ENCODE measurements at places on chromosomes 1 and 21.

DNA sequence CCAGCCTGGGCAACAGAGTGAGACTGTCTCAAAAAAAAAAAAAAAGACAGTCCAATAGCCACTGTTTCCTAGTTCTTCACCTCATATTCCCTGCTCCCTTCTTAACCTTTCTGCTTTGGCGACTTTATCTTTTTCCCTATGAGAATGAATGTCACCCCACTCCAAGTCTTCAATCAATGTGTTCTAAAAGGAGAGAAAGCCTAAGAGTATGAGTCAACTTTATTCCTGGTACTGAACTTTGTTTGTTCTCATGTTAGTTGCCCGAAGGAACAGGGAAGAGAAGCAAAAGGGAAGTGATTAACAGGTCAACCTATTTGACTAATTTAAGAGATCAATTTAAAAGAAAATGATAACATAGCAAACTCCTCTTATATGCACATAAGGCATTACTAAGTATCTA is 39.9 kb upstream of the SLC16A1 start:
- H3K4me1 ChIP-seq = no peaks in the 10 kb centered on the region
- no peak overlapping the region for H3K27ac ChIP-seq
- peaks cover 3% of the 10 kb centered on the region for H3K36me3 ChIP-seq

- no peaks in the 10 kb centered on the region for H3K36me3 ChIP-seq
- DNase-seq = no peak
- no peaks in the 10 kb centered on the region for H3K4me1 ChIP-seq
- no peak overlapping the region for H3K4me3 ChIP-seq
These were observed 20.8 kb upstream of the PTPRF start for GRCh38 chr1:43509740-43510375.

DNA sequence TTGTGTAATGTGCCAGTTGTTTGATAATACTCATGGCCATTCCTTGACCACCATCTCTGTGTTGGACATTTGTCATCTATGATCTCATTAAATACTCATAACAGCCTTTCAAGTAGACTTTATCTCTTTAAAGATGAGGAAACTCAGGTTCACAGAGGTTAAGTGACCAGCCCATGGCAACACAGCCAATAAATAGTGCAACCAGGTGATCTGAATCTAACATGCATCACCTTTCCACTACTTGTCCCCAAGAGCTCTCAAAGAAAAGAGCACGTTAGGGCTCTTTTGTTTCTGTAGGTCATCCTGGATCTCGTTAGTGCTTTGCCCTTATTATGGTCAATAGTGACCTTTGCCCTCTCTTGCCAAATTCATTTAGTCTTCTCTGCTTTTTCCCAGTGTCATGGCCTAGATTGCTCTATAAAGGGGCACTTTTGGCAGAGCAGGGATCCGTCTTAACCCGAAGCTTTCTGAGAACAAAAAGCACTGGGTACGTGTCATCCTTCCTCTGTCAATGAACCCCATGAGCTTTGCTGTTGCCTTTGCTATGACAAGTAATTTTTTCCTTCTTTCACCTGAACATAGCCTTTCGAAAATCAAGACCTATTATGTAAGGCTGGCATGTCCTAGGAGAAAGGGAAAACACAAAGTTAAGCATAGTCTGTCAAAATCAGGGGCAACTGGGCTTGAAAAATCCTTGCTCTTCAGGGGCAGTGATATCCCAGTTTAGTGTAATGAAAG is 88.0 kb upstream of the PLXNA2 start:
- H3K27me3 ChIP-seq = no peaks in the 10 kb centered on the region
- no peaks in the 10 kb centered on the region for H3K36me3 ChIP-seq
- H3K27ac ChIP-seq = no peak overlapping the region
- no peaks in the 10 kb centered on the region for H3K4me1 ChIP-seq
- no peak overlapping the region for H3K4me3 ChIP-seq

GRCh38 chr1:78061825-78062523 is 16.2 kb downstream of the GIPC2 start:
- peaks cover 6% of the 10 kb centered on the region for H3K27me3 ChIP-seq
- H3K36me3 ChIP-seq = no peaks in the 10 kb centered on the region
- no peak overlapping the region for H3K4me3 ChIP-seq
- no peaks in the 10 kb centered on the region for H3K4me1 ChIP-seq
- no peak for DNase-seq
- H3K27ac ChIP-seq = no peak overlapping the region

- no peaks in the 10 kb centered on the region for H3K4me1 ChIP-seq
- H3K4me3 ChIP-seq = no peak overlapping the region
- no peak for DNase-seq
These were observed 35.2 kb upstream of the SYT2 start for GRCh38 chr1:202745323-202745888.

- H3K27ac ChIP-seq = no peak overlapping the region
- H3K4me3 ChIP-seq = no peak overlapping the region
- no peaks in the 10 kb centered on the region for H3K36me3 ChIP-seq
- no peak for DNase-seq
- no peaks in the 10 kb centered on the region for H3K27me3 ChIP-seq
These were observed 221.8 kb downstream of the TTLL7 start for GRCh38 chr1:83776913-83777757.

DNA sequence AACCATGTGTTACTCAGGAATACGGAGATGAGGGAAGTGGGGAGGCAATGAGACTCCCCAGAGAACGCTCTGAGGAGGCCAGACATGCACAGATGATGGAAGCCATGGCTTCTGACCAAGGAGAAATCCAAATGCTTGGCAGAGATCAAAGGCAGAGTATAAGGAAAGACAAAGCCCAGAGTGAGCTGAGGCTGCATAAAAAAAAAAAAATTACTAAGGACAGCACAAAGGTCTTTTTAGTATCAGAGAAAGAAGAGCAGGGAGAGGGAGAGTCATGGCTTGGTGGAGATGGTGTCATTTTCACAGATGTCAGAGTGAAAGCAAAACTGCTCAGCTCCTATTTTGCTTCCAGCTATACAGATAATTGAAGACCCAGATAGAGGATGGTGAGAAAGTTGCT is 8.1 kb upstream of the NCF2 start:
- H3K36me3 ChIP-seq = no peaks in the 10 kb centered on the region
- no peaks in the 10 kb centered on the region for H3K27me3 ChIP-seq
- no peaks in the 10 kb centered on the region for H3K4me1 ChIP-seq
- H3K27ac ChIP-seq = no peak overlapping the region
- H3K4me3 ChIP-seq = no peak overlapping the region

DNA sequence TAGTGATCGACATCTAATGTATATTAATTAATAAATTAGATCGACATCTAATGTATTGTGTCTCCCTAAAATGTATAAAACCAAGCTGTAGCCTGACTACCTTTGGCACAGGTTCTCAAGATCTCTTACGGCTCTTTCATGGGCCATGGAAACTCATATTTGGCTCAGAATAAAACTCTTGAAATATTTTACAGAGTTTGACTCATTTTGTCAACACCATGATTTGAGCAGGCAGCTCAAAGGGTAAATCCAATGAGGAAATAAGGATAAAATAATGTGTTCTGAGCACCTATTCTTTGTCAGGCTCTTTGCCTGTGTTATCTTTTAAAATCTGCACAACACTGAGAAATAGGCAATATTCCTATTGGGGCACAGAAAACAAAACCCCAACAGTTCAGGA is 223.4 kb upstream of the DUSP10 start:
- no peak overlapping the region for H3K27ac ChIP-seq
- no peak overlapping the region for H3K4me3 ChIP-seq
- no peaks in the 10 kb centered on the region for H3K27me3 ChIP-seq
- no peak for DNase-seq
- no peaks in the 10 kb centered on the region for H3K4me1 ChIP-seq
